Activated T-helper 1 cell treated with anti-CD3 and anti-CD28 coated beads, Interleukin-12 subunit alpha, Interleukin-12 subunit beta, Interleukin-2, Interleukin-4 antibody, amounts not matched to agents 30 ng/mL and 10 ng/mL and 1 ng/mL, durations not matched to agents 14 hours and 24 hours and 36 hours (primary cell): ENCODE measurements at places on chromosomes 13 and 19. TPM values are rescaled to one million over a fixed set of nuclear protein-coding genes. Genes with fewer than 3 reads are reported as not detected.

The MBD3L2 gene
- not detected in 2 replicates for total RNA-seq

The KIR2DL1 gene
- not detected in 2 replicates for total RNA-seq

The MCF2L gene
- 0.42 TPM in 1 of 2 replicates, not detected in the other for total RNA-seq

- no peak for DNase-seq
Observed at GRCh38 chr13:49977992-49978391, 18.9 kb upstream of the TRIM13 start.

- no peak for DNase-seq
Observed at GRCh38 chr13:50387051-50387581, 371.9 kb downstream of the KCNRG start.

DNA sequence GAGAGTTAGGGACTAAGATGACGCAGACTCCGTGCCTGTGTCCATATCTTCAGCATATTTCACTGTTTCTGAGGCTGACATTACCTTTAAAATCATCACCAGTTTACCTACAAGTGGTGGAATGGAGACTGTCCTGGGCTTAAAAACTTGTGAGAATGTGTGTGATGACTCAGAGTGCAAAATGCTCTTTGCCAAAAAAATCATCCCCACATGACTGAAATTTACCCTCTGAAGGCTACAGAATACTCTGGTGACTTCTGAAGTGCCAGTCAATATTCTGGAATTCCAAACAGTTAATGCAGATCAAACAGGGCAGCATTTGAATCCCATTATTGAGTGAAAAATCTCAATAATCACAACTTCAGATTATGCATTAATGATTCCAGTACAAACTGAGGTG is 901.4 kb downstream of the EFNB2 start:
- DNase-seq = no peak

GRCh38 chr13:98853771-98854221 is 101.3 kb upstream of the SLC15A1 start:
- DNase-seq = peak; percentile 59

GRCh38 chr13:74253161-74253560 is 119.0 kb upstream of the KLF12 start:
- DNase-seq = no peak

- DNase-seq = no peak
Observed at GRCh38 chr13:47747901-47748300, 253.2 kb downstream of the SUCLA2 start.

GRCh38 chr13:20460761-20461160 is 64.9 kb downstream of the CRYL1 start:
- DNase-seq = no peak

DNA sequence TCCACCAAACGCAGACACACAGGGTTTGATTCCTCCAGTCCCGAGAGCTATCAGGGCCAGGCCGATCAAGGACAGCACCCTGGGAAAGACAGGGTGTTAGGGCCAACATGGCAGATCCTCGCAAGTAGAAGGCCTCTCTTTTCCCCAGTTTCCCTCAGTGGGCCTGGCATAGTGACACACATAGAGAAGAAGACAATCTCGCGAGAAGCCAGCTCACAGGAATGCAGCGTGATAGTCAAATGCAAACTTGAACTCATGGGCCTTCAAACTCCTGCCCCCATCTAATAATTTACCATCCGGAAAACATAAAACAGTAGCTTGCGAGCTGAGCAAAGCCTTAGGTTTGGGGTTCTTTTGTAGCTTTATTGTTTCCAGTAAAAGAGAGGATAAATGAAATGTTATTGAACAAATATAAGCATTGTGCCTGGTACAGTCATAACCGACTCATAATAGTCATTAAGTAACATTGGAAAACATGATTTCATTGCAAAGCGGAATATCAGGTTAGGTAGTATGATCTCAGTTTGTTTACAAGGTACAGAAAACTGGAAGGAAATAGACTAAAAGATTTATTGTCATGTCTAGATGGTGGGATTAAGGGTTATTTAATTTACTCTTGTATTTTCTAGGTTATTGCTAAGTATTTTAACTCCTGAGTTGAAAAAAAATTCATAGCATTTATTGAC is 30.5 kb downstream of the SLC15A1 start:
- DNase-seq = no peak

GRCh38 chr13:86681223-86681622 is 882.0 kb upstream of the SLITRK6 start:
- DNase-seq = no peak

DNA sequence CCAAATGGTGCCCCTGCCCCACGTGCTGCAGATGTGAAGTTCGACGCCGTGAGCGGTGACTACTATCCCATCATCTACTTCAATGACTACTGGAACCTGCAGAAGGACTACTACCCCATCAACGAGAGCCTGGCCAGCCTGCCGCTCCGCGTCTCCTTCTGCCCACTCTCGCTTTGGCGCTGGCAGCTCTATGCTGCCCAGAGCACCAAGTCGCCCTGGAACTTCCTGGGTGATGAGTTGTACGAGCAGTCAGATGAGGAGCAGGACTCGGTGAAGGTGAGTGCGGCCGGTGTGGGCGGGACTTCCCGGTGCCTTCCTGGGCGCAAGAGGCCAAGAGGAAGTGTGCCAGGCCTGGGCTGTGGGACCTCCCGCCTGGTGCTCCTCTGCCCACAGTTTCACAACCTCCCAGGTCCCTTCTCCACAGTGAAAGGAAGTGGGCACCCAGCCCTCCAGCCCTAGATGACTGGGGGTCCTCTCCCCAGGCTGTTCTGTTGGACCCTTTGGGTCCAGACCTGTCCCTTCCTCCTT is 14.1 kb upstream of the RELB start:
- no peak for DNase-seq
